ENCODE measurements at places on chromosomes 7 and 10. TPM values are rescaled to one million over a fixed set of nuclear protein-coding genes. Genes with fewer than 3 reads are reported as not detected.
A peak's percentile ranks its signal among the peaks of the same experiment; 100 is the strongest.

- peak; percentile 78 for DNase-seq
Measured at GRCh38 chr7:28922624-28923331, 35.4 kb downstream of the TRIL start.

MKX gene
- total RNA-seq: not detected

GRCh38 chr10:112801748-112802147, 148.3 kb upstream of the TCF7L2 start:
- DNase-seq: no peak

DNA sequence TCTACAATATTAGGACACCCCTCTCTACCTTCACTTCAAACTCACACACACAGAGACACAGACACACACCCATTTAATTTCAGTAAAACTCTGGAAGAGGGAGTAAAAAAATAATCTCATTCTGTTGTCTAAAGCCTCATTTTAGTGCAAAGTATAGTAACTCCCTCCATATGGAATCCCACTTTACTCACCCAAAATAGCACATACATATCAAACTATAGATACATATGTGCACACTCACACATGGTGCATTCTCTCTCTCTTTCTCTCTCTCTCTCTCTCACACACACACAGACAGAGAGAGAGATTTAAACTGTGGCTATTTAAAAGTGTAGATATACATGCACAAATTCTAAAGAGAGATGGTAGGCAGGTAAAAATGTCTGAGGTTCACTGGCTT, 179.6 kb upstream of the PTN start:
- no peak for DNase-seq

All from endothelial cell of umbilical vein (primary cell).